Activated CD4-positive, alpha-beta T cell treated with anti-CD3 and anti-CD28 coated beads, Interleukin-2, amount 10 ng/mL, durations not matched to agents 24 days and 14 days (primary cell): ENCODE measurements at places on chromosomes 16 and 17.

DNA sequence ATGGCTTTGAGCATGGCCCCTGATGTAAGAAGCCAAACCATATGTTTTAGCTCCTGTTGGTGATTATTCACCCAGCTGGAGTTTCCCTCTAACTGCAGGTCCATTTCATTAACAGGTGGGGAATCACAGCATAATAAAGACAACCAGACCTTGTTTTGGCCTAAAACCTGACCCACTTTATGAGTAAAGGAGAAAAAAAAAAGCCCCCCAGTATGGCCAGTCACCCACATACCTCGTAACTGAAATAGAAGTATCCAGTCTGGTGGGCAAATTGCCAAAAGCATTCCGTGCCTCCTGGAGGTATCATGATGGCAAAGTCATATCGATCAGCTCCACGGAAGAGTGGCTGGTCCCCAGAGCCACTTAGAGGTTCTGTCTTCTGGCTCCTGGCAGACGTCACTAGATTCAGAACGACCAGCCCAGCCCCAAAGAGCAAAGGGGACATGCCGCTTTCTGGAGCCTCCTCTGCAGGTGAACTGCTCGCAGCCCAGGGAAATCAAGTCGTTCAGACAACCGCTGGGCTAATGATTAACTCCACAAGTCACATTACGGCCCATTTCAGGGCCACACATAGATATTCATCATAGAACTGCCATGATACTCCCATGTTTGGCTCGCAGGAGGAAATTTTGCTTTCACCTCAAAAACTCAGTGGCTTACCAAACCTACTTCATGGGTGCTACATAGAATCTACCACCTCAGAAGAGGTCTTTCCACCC is at the start of gene TMED6:
Gene TMED6 (minus strand): TSS at position 478 of the 719 bp plus-strand sequence. CDS start 33 bp downstream, at position 445.
- DNase-seq: no peak

DNA sequence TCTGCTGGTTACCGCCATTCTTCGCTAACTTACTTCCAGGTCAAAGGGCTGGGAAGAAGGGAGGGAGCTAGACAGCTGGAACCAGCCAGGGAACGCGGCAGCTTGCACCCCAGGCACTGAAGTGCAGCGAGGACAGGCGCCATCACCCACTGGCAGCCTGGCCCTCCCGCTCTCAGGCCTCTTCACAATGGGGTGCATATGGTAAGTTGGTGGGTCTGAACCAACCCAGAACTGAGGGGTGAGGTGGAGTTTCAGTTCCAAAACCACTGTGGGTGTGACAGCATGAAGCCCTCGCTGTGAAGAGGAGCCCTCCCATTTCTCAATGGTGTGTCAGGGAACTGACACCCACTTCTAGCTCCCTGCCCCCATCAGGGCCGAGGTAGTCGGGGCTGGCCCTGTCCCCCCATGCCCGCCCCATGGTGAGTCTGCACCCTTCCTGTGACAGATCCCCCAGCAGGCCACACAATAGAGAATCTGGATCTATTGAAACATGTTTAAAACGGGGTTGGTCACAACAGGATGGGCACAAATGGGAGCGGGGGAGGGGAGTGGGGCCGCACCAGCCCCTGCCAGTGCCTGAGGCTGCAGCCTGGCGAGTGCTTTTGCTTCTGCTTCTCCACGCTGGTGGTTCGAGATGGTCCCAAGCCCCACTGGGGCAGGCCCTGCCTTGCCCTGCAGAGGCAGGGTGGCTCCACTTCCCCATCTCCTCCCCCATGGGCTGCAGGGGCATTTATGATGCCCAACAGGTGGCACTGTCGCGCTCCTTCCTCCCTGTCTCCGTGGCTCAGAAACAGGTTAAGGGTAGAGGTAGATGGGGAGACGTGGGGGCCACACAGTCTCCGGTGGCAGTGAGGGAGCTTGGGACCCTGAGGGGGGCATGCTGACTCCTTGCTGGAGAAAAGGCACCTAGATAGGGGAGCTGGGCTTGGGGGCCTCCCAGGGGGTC is 2.3 kb downstream of the LIMD2 start:
- DNase-seq: peak; percentile 94

GRCh38 chr17:49552070-49552751 is 23.5 kb upstream of the NXPH3 start:
- DNase-seq: no peak

- peak; percentile 62 for DNase-seq
These were observed 279.8 kb downstream of the UTP18 start for GRCh38 chr17:51540151-51540550.

GRCh38 chr16:50323335-50324011 is 45.3 kb downstream of the BRD7 start:
- DNase-seq: peak; percentile 61

GRCh38 chr16:12422233-12422632 is 381.5 kb downstream of the CPPED1 start:
- no peak for DNase-seq

DNA sequence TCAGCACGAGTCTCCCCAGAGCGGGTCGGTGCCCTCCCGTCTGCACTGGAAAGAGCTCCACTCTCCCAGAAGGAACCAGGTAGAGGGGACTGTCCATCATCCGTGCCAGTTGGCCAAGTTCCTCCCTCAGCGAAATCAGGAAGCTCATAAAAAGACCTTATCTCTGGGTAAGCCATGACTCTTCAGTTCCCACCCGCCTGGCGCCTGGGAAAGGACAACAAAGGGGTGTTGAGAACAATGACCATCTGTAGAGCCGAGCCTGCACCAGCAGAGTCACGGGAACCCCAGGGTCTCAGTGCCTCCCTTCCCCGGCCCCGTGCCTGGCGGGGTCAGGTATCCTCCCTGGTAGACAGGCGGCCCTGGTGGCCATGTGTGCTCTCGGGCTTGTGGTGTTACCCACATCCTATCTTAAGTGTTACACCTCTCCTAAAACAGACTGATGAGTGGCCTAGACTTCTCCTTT is 190.7 kb downstream of the AXIN2 start:
- DNase-seq: no peak

DNA sequence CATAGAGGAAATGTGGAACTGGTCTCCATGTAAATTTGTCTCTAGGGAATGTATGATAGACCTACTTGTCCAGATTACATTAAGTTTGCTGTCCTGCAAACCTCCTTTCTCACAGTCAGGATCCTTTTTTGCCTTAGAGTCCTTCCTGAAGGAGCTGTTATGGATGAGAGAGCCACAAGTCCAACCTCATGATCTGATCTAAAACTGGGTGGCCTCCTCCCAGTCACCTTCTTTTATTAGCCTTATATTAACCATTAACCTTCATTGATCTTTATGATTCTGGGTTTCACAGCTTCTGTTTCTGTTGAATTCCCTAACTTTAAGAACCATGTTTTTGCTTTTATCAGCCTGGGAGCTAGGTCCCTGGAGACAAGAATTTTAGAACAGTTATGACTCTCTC is 64.1 kb downstream of the NEUROD2 start:
- DNase-seq: no peak

DNA sequence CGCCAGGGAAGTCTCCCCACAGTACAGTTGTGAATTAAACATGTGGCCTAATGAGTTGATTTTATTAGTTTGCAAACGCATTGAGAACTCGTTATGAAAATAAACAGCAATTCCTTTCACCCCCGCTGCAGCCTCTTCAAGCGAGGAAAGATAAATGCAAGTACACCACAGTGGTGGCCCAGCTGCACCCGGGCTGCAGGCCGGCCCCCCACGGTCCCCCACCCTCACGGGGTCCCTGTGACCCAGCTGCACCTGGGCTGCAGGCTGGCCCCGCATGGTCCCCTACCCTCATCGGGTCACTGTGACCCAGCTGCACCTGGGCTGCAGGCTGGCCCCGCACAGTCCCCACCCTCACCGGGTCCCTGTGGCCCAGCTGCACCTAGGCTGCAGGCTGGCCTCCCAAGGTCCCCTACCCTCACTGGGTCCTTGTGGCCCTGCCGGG is 32.2 kb downstream of the SDK2 start:
- no peak for DNase-seq

GRCh38 chr17:81390873-81391255 is 4.4 kb upstream of the BAHCC1 start:
- DNase-seq: no peak

- no peak for DNase-seq
These were observed 409.9 kb downstream of the SLC39A11 start for GRCh38 chr17:72682605-72683004.

DNA sequence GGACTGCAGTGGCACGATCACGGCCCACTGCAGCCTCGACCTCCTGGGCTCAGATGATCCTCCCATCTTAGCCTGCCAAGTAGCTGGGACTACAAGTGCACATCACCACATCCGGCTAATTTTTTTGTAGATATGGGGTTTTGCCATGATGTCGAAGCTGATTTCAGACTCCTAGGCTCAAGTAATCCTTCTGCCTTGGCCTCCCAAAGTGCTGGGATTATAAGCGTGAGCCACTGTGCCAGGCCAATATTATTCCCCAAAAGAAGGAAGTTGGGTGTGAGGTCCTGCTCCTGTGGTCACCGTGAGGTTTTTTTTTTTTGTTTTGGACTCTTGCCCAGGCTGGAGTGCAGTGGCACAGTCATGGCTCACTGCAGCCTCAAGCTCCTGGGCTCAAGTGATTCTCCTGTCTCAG is 1.5 kb downstream of the AMZ2 start:
- DNase-seq: peak; percentile 75

DNA sequence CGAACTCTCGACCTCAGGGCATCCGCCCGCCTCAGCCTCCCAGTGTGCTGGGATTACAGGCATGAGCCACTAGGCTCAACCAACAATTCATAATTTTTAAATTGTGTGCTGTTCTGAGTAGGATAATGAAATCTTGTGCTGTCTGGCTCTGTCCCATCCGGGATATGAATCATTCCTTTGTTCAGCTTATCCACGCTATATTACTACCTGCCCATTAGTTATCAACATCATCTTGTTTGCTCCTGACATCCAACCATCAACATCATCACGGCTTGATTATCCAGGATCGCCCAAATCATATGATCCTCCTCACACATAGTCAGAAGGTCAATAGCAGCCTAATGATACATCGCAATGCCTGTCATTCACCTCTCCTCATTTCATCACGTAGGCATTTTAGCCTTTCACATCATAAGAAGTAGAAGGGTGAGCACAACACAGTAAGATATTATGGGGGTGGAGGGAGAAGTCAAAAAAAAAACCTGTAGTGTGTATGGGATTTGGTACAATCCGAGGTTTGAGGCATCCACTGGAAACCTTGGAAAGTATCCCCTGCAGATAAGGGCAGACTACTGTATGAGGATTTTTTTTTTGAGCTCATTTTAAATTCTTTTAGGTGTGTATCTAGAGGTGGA is 77.0 kb upstream of the SIAH1 start:
- DNase-seq: no peak

DNA sequence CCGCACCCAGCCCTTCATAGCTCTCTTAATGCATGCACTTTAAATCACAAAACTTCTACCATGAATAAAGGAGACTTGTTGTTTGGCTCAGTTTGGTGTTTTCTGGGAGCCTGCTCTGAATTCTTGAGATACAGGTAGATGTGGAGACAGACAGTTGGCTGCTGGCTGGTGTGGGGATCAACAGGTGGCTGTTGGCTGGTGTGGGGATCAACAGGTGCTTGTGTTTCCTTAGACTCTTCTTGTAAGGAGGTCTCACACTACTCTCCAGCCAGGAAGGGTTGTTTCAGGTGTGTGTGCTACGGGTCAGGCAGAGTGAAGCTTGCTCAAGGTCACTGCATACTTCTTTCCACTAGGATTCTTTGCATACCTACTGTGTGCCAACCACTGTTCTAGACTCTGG is 265.9 kb downstream of the HS3ST4 start:
- DNase-seq: no peak

DNA sequence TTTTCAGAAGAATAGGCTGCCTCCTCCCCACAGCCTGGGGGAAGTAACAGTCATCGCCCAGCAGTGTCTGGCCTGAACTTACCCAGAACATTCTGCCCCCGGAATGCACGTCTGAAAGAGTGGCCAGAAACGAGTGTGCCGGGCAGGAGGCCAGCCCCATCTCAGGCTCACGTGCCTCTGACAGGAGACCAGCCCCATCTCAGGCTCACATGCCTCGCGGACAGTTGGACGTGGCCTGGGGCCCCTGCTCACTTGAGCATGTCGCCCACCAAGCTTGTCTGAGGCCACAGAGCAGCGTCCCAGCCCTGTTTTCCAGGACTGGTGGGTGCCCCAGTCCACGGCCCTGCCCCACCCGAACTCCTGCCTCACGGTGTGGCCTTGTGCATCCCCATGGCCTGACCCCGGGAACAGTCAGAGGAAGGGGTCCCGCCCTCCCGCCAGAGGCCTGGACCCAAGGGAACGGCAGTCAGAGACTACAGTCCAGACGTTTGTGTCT is 16.3 kb upstream of the CDH15 start:
- DNase-seq: no peak

GRCh38 chr17:72446525-72447250 is 325.9 kb downstream of the SOX9 start:
- no peak for DNase-seq
